ENCODE measurements at places on chromosomes 3 and 15.

- no peak for DNase-seq
Measured at GRCh38 chr3:109952924-109953323, 615.6 kb upstream of the DPPA4 start.

DNA sequence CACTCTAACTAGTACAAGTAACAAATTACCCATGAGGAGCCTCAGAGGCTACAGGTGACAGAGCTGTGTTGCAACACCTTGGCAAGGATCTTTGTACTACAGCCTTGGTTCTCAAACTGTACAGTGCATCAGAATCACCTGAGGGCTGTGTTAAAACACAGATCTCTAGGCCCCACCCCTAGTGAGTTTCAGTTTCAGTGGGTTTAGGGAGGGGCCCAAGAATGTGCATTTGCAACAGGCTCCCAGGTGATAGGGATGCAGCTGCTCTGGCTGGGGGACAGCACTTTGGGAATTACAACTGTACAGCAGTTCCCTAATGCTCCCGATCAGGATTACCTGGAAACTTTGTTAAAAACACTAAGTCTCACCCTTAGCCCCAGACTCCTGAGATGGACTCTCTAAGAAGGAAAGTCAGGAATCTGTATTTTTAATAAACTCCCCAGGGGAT, 66.1 kb upstream of the NR2F2 start:
- DNase-seq: no peak

DNA sequence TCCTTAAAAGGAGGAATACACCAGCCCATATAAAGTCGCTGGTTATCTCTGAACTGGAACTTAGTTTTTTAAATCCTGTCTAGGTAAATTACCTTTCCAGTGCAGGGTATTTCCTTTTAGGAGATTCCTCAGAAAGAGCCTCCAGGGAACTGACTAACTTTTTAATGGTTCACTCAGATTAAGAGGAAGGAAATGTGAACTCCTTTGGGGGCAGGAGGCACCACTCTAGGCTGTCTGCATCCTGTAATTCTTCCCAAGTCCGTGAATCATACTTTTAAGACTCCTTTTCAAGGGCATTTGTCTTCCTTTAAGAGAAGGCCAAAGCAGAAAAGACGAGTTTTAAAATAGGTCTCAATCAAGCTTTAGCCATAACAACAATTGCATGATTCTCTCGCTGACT, 871.2 kb upstream of the NR2F2 start:
- no peak for DNase-seq

- DNase-seq: no peak
Measured at GRCh38 chr15:52790941-52791751, 1.0 kb upstream of the ONECUT1 start.

DNA sequence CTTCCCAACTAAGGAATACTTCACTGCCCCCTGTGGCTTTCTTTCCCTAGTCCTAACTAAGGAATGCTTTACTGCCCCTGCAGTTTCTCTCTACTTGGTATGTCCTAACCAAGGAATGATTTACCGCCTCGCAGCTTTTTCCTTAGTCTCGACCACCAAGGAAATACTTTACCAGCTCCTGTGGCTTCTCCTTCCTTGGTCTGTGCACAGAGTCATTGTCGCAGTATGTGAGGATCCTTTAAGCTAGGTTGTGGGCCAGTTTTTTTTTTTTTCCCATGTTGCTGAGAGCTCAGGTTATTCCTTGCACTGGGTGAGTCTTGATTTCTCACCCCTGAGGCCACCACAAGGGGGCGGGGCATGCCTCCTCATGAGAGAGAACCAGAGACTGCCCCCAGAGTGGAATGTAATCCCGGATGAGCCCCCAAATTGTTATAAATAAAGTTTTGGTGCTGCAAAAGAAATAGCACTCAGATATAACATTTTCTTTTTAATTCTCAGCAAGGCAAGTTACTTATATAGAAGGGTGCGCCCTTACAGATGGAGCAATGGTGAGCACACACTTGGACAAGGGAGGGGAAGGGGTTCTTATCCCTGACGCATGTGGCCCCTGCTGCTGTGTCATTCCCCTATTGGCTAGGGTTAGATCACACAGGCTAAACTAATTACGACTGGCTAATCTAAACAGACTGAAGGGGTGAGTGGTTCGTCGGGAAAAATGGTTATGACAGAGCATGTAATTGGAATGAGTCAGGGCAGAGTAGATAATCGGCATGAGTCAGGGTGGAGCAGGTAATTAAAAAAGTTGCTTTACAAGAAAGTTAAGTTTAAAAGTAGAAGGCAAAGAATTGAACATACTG, 27.0 kb downstream of the NDUFB4 start:
- DNase-seq: no peak

- no peak for DNase-seq
Measured at GRCh38 chr3:159859424-159859823, 129.2 kb upstream of the IL12A start.

GRCh38 chr3:30004481-30004880, 601.9 kb upstream of the TGFBR2 start:
- DNase-seq: no peak

DNA sequence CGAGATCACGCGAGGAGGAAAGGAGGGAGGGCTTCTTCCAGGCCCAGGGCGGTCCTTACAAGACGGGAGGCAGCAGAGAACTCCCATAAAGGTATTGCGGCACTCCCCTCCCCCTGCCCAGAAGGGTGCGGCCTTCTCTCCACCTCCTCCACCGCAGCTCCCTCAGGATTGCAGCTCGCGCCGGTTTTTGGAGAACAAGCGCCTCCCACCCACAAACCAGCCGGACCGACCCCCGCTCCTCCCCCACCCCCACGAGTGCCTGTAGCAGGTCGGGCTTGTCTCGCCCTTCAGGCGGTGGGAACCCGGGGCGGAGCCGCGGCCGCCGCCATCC, 1.1 kb upstream of the SETD5 start:
- peak; percentile 84 for DNase-seq

DNA sequence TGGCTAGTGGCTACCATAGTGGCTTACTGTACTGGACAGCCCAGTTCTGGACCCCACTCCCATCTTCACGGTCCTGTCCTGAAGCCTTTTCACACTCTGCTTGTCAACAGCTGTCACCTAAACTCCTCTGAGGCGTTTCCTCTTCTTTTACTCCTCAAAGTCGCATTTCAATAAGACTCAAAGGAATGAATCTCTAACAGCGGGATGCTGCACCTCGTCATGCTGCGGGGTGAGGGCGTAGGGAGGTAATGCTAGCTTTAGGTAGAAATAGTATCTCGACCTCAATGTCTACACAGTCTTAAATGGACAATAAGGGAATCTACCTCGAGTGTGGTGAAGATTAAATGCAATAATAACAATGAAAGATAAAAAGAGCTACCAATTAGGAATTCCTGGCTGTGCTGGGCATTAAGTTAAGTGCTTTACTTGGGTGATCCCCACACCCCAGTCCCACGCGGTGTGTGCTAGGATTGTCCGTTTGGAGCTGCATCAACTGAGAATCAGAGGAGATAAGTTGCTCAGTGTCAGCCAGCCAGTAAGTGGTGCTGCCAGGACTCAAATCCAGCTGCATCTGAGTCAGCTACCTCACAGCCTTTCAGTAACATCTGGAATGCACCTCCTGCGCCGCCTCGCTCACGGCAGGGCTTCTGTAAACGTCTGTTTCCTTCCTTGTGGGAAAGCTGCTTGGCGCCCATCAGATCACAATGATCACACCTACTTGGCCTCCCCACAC, 14.0 kb downstream of the PLA2G4D start:
- no peak for DNase-seq

GRCh38 chr15:101201411-101202174, 50.3 kb downstream of the CHSY1 start:
- peak; percentile 22 for DNase-seq

- no peak for DNase-seq
Measured at GRCh38 chr3:143585720-143586456, 262.4 kb downstream of the SLC9A9 start.

- no peak for DNase-seq
Measured at GRCh38 chr3:122315619-122316018, 9.4 kb upstream of the CSTA start.

DNA sequence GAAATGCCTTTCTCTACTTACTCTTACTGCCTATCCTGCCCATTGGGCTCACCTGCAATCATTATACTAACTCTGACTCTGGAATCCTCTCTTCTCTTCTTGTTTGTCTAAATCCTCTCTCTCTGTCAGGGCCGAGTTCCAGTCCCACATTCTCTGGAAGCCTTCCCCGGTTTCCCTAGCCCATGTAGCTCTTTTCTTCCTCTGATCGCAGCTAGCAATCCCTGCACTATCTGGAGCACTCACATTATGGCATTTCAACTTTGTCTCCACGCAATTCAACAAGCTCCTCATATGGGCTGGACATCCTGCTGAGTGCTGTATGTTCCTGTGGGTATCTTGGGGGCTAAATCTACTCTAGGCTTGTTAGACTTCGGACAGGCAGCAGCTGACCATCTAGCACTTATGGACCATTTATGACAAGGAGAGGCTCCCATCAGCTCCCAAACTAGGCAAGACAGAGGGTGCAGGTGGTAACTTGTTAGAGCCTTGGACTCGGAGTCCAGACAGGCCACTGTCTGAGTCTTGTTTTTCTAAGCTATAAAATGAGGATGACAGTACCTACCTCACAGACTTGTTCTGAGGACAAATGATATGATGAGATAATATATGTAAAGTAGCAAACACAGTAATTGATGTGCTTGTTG, 58.3 kb downstream of the EPHB3 start:
- no peak for DNase-seq

- no peak for DNase-seq
Measured at GRCh38 chr15:26234976-26235767, 372.0 kb upstream of the ATP10A start.

GRCh38 chr15:56035166-56035565, 41.8 kb upstream of the NEDD4 start:
- DNase-seq: no peak

- DNase-seq: no peak
Measured at GRCh38 chr3:171285287-171285686, 174.9 kb downstream of the TNIK start.

- no peak for DNase-seq
Measured at GRCh38 chr15:40342416-40343320, 1.9 kb upstream of the CCDC9B start.

DNA sequence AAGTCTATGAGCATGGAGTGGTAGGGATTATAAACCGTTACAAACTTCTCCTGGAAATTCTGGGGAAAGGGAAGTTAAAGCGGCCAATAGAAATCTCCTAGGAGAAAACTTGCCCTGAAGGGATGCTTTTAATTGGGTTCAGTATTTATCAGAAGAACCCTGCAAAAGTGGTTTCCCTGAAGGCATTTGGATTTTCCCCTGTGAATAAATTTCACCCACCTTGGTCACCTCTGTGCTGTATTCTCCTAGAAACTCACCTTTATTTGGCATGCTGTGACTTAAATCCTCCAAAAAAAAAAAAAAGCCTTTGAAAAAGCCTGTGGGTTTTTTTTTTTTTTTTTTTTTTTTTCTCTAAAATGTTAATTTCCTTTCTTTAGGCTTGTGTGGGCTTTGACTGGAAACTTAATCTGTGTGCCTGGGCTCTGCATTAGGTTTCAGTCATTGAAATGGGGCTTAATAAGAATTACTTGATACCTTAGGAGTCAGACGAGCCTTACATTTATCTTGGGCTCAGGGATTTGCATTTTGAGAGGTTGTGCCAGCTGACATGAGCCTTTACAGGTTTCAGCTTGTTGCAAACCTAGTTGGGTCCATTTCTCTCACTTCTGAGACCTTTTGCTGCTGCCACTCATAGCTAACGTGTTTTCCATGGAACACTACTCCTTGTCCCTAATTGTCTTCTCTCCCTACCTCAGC, 22.0 kb downstream of the TGFBR2 start:
- no peak for DNase-seq

DNA sequence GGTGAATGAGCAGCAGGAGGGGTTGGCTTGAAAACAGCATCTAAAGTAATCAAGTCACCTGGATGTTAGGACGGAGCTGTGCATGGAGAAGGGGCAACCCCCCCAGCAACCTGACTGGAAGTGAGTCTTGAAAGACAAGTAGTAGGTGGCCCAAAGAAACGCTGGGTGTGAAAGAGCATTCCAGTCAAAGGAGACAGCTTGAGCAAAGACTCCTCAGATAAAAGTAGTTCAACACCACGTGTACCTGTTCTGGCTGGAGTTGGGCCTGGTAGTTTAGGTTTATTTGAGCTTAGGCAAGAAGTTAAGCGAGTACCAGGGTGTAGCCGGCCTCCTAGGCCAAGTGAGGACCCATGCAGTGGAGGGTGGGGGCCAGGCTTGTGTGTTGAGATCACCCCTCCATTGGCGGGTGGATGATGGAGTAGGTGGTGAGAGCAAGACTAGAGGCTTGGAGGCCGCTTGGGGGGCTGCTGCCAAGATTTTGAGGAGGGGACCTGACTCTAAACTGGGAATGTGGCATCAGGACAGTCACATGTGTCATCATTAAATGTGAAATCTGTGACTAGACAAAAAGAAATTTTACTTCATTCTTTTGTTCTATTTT, 61.3 kb downstream of the ABHD2 start:
- no peak for DNase-seq

GRCh38 chr15:99682455-99682854, 50.8 kb downstream of the LYSMD4 start:
- no peak for DNase-seq

DNA sequence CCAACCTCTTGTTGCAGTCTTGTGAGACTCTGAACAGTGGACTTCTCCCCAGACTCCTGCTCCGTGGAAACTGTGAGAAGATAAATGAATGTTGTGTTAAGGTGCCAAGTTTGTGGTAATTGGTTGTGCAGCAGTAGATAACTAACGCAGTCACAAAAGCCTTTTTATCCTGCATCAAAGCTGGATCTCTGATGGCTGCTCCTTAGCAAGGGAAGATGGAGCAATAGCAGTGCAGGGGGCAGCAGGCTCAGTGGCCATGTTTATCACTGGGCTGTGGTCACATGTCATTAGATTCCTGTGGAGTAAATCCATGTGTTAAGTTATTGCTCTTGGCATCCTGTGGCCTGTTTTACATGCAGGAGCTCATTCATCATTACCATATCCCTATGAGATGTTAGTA, 13.5 kb downstream of the CMTM7 start:
- no peak for DNase-seq

DNA sequence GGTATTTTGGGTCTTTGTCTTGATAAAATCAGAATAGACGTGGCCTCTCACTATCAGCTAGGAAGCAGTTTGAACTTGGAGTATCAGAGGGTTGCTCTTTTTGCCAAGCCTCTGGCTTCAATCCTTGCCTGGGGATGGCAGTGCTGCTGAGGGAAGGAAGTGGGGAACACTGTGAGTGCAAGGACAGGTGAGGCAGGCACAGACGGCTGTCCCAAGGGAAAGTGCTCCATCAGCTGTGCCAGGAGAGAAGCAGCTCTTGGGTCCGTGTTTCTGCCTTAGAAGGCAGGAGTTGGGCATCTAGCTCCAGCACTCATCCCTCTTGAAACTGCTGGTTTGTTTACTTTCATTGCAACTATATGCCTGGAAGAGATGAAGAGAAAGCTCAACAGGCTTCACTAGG, 33.2 kb downstream of the PML start:
- DNase-seq: no peak

DNA sequence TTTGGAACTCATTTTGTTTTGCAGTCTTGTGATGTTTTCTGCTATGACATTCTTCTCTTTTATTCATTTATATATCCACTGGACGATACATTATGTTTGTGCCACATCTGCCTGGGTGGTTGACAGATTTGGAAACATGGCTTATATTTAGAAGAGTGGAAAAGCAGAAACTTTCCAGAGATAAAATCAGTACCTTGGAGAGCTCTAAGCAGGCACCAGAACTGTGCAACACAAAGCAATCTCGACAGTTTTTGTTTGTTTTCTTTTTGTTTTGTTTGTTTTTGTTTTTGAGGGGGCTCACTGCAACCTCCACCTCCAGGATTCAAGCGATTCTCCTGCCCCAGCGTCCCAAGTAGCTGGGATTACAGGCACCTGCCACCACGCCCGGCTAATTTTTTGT, 45.5 kb downstream of the SYN2 start:
- DNase-seq: no peak
